ENCODE measurements at places on chromosomes 3 and 15. TPM values are rescaled to one million over a fixed set of nuclear protein-coding genes. Genes with fewer than 3 reads are reported as not detected.

DNA sequence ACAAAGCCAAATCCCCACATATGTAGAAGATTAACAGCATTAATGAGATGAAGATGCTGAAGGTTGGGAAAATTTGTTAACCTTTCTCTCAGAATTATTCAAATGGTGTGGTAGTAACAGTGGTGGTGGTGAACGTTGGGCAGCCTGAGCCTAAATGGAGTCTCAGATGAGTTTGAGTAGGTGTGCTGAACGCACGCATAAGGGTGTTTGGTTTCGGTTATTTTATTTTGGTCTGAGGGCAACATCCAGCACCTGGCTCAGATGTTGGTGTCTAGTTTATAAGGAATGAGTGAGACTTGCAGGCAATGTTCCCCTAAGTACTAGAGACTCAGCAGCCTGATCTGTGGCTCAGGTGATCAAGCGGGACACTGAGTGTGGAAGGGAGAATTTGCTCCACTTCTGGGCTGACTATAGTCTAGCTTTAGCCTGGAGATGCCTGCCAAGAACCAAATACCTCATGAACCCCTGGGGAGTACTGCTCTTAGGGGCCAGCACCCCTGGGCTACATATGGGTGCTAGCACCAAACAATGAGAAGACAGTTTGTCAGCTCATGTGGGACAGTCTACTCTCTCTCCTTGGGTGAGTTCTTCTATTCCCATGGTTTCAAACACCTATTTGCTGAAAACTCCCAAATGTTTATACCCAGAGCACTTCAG, 39.5 kb upstream of the ATP2C1 start:
- DNase-seq = no peak

UROC1 gene
- not detected for total RNA-seq

DNA sequence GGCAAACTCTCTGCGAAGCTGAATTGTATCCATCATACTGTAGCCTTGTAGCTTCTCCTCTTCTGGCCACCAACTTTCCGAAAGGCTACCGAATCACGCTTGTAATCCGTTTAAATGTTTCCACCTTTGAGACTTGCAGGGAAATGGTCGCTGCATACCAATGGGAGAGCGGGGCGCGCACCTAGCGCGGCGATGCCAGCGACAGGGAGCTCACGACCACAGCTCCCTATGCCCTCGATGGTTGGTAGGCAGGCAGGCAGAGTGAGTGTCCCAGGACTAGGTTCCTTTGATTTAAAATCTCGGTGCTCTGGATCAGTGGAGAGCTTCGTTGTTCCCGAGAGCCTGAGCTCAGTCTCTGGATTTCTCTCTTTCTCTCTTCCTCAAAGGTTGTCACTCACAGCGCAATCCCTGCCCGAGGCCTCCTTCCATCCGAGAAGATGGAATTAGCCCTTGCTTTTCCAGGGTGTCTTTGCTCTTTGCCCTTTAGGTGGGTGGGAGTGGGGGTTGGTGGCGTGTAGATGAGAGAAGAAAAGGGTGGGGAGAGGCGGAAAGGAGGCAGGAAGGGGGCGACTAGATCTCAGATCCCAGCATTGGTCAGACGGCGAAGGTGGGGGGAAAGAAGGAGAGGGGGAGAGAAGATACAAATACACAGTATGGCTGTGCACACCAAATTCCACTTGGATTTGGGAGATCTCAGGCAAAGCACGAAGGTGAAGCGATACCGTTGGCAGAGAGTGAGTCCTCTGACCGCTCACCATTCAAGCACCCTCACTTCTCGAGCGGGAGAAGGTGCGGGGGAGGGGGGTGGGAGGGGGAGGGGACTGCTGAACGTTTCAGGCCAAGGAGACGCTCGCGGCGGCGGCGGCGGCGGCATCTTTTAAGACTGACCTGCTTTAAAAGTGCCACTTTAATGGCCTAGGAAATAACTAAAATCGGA, at the start of gene SLITRK3:
Gene SLITRK3, minus strand, starts transcription at position 745 of the 937 bp plus-strand sequence. CDS start 5,554 bp downstream, outside the sequence.
- no peak for DNase-seq

GPR62 gene
- total RNA-seq = not detected

ADAMTS9 gene
- not detected for total RNA-seq

GRCh38 chr3:109131276-109131675, 5.2 kb upstream of the C3orf85 start:
- DNase-seq = no peak

GRCh38 chr15:29133321-29133720, 136.3 kb downstream of the NSMCE3 start:
- no peak for DNase-seq

DNA sequence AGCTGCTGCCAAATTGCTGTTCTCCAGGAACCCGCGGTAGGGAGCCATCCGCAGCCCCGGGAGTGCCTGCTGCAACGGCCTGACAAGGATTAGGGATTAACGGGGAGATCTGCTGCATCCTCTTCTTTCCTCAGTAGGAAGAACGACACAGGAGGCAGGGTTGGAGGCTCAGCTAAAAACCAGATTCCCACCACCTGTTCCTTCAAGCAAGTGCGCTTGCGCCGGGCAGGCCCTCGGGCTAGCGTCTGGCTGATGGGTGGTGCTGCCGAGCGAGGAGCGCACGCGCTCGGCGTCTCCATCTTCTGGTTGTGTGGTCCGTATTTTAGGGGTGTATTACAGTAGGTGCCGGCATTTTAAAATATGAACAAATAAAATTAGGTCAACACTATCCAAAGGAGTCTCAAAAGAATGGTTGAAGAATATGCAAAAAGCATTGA, 25.4 kb upstream of the SLC25A26 start:
- no peak for DNase-seq

ADAMTSL3 gene
- total RNA-seq = not detected

TM4SF1 gene
- not detected for total RNA-seq

DNA sequence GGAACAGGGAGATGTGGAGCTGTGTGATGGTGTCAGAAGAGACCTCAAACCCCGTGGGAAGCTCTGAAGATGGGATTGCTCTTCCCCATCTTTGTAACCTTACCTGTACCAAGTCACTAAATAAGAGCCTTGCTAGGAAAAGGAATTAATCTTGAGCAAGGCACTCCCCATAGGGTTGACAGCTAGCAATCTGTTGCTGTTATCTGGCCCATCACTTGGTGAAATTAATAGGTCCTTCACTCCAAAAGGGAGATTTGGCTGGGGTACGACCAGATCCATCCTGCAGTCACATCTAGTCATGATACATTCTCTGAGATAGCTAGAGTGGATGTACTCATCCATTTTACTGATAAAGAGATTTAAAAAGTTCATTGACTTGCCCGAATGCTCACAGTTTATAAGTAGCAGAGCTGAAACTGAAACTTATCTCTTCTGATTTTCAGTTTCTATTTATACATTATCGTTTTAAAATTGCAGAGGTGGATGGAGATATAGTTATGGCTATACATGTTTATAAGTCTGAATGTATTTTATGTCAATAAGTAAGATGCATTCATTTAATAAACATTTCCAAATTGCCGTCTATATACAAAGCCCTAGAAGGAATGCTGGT, 299.1 kb upstream of the MCTP2 start:
- no peak for DNase-seq

GRCh38 chr3:43041517-43041916, 62.4 kb downstream of the GASK1A start:
- no peak for DNase-seq

Measured in activated naive CD4-positive, alpha-beta T cell treated with anti-CD3 and anti-CD28 coated beads, Interleukin-2, amount 50 U/mL, for 72 hours (primary cell).